GM18507 (cell line): ENCODE measurements at places on chromosomes 6 and 20.

- no peak for DNase-seq
Observed at GRCh38 chr6:145112711-145113148, 622.6 kb downstream of the EPM2A start.

GRCh38 chr6:149209871-149210775 is 107.4 kb upstream of the TAB2 start:
- DNase-seq, result no peak

GRCh38 chr6:12356983-12357972 is 67.1 kb downstream of the EDN1 start:
- DNase-seq, result no peak

DNA sequence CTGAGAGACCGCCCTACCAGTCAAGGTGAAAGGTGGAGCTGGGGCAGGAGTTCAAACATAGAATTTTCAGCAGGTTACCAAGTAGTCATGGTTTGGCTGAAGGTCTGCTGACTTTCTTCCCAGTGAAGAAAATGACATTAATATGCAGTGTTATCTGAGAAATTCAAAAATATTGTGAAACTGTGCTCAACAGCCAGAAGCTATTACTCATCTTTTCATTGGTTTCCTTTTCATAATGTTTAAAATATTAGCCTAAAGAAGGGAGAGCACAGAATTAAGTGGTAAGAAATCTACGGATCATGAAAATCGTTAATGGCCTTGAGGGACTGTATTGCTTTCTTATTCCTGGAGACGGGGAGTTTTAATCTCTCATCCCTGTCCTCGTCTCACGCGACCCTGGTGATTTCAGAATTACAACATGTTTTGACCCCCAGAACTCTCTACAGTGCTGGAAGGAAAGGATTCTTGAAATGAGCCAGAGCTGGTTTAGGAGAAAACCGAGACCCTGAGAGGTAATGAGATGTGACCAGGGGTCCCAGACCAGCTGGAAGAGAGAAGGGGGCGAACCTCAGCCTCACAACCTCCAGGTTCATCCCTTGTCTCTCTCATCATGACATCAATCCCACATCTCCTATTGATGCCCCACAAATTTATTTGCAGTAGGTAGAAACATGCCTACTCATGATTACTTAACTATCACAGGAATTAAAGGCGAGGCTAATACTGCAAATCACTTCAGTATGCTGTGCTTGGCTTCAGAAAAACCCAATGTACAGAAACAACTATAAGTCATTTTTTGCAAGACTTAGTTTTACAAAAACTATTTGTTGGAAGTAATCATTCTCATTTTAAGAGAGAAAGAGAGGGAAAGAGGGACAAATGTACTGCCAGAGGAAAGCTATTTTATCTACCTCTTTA is 209.5 kb downstream of the FNDC1 start:
- DNase-seq, result no peak

GRCh38 chr6:17863901-17864754 is 123.3 kb downstream of the KIF13A start:
- DNase-seq, result no peak

DNA sequence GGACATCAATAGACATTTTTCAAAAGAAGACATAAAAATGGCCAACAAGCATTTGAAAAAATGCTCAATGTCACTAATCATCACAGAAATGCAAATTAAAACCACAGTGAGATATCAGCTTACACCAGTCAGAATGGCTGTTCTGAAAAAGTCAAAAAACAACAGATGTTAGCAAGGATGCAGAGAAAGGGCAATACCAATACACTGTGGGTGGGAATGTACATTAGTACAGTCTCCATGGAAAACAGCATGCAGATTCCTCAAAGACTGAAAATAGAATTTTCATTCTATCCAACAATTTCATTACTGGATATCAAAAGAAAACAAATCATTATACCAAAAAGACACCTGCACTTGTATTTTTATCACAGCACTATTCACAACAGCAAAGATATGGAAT is 85.3 kb downstream of the DCDC2 start:
- DNase-seq, result no peak

DNA sequence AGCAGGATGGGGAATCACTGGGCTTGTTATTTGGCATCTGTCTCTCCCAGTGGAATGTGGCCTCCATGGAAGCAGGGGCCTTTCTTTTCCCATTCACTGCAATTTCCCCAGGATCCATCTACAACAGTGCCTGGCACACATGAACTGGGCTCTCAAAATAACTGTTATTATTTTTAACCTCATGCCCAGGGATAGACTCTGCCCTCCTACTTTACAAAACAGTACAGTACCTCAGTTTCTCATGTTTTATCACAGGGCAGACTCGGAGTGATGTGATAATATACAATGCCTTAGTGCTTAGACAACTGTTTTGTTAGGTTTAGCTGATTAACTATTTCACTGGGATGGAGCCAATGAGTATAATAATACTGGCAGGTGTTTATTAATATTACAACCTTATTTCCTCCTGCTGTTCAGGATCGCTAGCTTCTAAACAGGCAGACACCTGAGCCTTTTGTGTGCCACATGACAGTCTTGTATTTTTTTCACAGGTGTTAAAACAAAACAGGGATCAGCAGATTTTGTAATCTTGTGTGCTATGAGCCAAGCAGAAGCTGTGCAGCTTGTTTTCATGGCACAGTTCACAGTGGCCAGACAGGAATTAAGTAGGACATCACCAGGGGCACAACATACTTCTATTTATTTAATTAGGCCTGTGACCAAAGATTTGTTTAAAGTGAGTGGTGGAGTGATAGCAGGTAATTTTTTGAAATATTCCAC is 157.7 kb upstream of the EYA4 start:
- no peak for DNase-seq

- no peak for DNase-seq
Observed at GRCh38 chr20:57043091-57043490, 223.3 kb downstream of the BMP7 start.

DNA sequence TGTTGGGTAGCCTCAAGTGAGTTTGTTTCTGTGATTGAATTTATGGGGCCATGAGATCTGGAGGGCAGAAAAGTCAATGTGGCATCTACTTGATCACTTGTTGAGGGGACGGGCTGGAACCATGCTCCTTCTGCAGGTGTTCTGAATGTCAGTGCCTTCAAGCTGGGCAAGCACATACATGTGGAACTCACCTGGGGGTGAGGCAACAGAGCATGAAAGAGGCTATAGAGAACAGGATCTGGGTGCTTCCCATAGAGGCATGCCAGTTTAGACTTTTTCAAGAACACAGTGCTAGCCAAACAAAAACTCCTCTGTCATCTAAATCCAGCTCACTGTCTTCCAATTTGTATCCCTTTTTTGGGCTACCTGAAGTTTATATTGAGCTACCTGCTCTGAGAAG is 77.8 kb upstream of the SLC35B3 start:
- DNase-seq, result no peak

DNA sequence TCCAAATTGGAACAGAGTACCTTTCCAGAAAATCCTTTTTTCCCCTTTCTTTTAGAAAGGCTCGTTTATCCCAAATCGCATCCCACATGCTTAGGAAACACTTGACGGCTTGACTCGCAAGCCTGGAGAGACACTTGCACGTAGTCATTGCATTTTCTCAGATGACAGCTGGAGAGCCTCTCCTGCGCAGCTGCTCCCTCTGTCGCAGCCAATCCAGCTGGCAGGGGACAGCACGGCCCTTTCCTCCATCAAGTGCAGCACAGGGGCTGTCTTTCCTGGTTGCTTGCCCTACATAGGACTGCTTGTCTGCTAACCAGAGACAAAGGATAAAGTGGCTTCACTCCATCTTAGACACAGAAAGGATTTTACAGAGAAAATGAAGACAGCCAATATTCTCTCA is 77.6 kb upstream of the RGS17 start:
- DNase-seq, result no peak

GRCh38 chr6:142823256-142823902 is 121.6 kb downstream of the HIVEP2 start:
- DNase-seq, result no peak

DNA sequence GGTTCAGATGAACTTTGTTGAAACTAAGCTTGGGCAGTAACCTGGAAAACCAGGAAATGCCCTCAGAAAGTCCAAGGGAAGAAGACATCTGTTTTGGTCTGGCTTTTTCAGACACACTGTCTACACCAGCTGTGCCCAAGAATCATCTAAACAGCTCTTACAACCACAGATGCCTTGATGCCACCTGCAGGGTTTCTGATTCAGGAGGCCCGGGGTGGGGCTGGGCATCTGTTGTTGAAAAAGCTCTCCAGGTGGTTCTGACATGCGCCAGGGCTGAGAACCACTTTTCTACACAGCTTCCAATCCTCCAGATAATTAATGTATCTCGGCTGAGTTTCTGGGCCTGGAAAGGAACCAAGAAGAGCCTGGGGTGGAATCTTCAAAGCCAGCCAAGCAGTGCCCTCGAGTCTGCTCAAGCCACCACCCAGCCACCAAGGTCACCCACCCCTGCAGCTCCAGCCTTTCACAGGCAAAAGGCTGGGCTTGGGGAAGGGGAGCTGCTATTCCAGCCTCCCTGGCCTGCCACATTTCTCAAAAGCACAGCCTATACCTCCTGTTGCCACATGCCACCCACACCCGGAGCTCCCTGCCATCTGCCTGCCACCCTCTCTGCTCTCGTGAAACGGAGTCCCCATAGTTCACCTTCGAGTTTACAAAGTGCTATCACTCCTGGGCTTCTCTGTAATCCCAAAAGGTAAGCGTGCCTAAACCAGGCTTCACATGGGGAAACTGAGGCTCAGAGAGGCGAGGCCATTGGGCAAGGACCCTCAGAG is 9.4 kb downstream of the MDGA1 start:
- no peak for DNase-seq

GRCh38 chr20:48635791-48636267 is 192.0 kb downstream of the PREX1 start:
- peak; percentile 49 for DNase-seq

DNA sequence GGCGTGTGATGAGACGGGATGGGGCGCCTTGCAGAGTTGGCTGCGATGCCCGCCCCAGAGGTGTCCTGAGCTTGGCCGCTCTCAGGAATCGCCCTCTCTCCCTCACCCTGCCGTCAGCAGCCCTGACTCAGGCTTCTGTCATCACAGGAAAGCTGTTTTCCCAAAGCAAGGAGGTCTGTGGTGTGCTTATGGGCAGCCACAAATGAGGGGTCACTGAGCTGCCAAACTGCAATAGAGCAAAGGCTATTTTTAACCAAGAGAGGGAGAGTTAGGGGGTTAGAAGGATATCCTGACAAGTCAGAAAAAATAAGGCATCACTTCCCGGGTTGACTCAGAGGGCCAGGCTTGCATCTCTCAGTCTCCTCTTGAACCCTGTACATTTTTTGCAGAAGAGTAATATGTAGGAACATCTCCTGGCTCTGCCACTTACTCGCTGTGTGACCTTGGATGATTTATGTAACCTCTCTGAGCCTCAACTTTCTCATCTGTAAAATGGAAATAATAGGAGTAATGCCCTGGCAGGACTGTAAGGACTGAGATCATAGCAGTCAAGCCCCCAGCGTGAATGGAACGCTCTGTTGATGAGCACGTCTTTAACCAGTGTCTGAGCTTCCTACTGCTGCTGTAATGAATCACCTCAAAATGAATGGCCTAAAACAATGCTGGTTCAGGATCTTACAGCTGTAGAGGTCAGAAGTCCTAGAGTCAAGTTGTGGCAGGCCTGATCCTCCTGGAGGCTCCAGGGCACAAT is 181.9 kb downstream of the NFATC2 start:
- no peak for DNase-seq

DNA sequence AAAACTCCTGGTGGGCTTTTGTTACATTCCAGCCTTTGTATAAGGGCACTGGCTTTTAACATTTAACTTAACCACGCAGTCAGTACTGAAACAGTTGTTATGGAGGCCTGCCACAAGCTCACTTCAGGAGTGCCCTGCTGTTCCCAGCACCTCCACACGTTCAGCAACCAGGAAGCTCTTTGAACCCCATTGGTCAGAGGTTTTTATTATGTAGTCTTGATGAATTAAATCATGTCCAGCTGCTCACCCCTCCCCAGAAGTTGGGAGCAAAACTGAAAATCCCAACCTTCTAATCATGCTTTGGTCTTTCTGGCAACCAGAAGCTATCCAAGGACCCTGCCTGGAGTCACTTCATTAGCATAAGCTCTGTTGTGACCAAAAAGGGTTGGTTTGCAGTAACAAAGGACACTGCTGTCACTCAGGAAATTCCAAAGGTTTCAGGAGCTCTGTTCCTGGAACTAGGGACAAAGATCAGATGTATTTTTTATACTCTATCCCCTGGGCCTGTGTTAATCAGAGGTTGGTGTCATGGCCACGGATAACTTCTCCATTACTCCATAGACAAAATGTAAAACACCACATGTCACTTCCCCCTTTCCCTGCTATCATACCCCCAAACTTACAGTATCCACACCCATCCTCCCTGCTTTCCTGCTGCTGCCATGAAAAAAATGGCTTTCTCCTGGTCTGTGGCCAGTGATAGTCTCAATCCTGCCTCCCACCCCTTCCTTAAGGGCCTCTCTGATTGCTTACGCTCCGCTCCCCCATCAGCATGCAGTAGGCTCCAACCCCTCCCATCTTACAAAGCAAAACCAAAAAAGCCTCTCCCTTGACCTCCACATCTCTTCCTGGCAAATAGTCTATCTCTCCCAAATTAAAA is 3.1 kb downstream of the ARMC12 start:
- DNase-seq, result no peak

- no peak for DNase-seq
Observed at GRCh38 chr6:1163501-1163900, 148.4 kb upstream of the FOXQ1 start.

GRCh38 chr20:60948224-60948623 is 303.8 kb upstream of the CDH4 start:
- DNase-seq, result no peak

DNA sequence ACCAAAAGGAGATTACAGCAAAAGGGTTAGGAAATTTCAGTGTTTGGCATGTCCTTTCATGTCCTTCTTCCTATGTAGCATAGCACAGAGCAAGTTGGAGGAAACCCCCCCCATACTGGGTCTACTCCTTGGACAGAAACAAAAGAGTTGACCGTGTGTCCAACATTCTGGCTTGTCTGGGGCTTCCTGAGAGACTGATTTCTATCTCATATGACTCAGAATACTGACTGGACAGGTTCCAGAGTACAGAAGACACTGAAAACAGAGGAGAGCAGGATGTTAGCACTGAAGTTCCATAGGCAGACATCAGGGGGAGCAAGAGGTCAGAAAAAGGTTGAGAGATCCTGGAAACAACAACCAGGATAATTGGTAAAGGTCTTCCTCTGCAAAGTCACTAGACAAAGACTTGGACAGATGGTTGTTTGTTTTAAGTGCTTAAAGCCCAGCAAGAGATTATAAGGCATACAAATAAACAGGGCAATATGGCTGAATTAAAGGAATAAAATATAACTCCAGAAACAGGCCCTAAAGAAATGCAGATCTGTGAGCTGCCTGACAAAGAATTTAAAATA is 48.4 kb downstream of the USP49 start:
- DNase-seq, result peak; percentile 25

- no peak for DNase-seq
Observed at GRCh38 chr6:22113026-22113766, 183.6 kb downstream of the PRL start.

GRCh38 chr6:129104560-129104959 is 221.6 kb downstream of the LAMA2 start:
- no peak for DNase-seq

GRCh38 chr6:67112120-67112519 is 1405.1 kb upstream of the EYS start:
- no peak for DNase-seq
